NCI-H1694 (cell line): ENCODE measurements at places on chromosomes 13 and 19.

- DNase-seq, result no peak
These were observed 14.9 kb downstream of the MAP2K2 start for GRCh38 chr19:4108767-4109625.

DNA sequence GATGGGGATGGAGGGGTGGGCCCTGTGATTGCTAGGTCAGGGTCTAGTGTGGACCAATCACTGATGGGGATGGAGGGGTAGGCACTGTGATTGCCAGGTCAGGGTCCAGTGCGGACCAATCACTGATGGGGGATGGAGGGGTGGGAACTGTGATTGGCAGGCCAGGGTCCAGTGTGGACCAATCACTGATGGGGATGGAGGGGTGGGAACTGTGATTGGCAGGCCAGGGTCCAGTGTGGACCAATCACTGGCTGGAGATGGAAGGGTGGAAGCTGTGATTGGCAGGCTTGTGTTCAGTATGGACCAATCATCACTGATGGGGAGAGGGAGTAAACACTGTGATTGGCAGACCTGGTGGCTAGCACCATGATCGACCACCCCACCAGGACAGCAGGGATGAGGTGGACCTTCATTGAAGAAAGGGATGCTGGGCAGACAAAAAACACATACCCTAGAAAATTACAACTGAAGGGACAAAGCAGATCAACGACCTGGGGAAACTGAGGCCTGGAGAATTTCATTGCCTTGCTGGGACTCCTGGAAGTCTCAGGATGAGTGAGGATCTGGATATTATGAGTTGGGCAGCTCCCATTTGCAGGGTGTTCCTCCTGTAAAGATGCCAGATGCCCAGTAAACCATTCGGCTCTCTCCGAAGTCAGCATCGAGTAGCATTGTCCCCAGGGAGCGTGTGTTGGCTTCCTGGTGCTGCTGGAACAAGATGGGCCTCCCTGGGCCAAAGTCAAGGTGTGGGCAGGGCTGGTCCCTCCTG is 15.5 kb downstream of the TMPRSS9 start:
- DNase-seq, result no peak

DNA sequence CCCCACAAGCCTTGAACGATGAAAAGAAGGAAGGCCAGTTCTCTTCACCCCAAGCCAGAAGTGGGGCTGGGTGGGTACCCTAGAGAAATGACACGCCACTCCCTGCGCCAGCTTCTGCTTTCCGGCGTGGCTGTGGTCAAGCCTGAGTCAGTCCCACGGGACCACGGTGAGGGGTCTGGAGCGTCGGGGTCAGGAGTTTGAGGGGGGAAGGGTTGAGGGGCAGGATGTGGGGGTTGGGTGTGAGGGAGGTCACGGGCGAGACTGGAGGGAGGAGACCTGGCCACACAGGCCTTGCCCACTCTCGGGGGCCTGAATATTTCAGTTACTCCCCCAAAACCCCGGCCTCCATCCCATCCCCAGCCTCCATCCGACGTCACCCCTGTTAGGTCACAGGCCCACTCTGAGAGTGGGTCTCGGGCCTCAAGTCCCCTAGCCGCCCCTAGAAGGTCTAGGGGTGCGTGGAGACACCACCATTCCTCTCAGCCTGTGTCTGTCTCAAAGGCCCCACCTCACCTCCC is 500 bp upstream of the IFI30 start:
- no peak for DNase-seq

DNA sequence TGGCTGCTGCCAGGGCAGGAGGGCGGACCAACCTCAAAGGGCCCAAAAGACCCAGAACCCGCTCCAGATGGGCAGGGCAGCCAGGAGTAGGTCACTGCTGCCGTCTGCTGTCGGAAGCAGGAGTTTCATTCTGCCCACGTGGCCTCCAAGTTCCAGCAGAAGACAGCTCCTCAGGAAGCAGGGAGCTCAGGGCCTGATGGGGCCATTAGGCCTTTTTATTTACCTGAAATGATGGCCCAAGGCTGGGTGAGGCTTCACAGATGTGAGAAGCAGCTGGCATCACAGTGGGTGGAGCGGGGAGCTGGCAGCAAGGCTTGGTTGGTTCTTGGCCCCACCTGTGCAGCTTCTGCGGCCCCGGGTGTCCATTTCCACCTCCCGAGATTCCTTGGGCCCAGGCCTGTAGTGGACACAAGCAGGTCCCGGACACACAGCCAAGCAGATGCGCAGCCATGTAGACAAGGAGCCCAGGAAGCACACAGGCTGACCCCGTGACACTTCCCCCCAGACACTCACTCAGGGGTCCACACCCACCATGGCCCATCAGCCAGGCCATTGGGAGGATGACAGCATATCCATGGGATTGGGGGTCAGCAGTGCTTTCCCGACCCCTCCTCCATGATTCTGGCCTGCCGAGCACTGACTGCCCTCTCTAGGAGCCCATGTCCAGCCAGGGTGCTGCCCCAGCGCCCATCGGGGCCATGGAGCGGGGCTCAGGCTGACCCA is 26.4 kb downstream of the C13orf46 start:
- DNase-seq, result no peak

- no peak for DNase-seq
These were observed 1.2 kb downstream of the EPS15L1 start for GRCh38 chr19:16470541-16470910.

DNA sequence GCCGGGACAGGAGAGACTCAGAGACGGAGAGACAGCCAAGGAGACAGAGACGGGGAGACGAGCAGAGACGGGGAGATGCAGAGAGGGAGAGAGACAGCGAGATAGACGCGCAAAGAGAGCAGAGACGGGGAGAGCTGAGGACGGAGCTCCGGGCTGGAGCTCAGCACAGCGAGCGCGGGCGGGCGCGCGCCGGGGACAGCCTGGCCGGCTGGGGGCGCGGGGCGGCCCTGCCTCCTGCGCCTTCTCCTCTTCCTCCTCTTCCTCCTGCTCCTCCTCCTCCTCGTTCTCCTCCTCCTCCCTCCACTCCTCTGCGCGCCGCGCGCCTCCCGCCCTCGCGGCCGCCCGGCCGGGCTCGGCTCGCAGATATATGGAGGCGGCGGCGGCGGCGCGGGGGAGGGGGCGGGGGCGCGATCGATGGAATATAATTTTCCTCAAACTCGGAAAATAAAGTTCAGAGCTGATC is at the start of gene ERFL:
Gene ERFL (minus strand): TSS at position 229 of the 463 bp plus-strand sequence. CDS start 15,530 bp downstream, outside the sequence.
- no peak for DNase-seq

- no peak for DNase-seq
These were observed 120.9 kb upstream of the FREM2 start for GRCh38 chr13:38566023-38566422.

GRCh38 chr19:1250437-1251260 is 2.3 kb downstream of the MIDN start:
- DNase-seq, result no peak

DNA sequence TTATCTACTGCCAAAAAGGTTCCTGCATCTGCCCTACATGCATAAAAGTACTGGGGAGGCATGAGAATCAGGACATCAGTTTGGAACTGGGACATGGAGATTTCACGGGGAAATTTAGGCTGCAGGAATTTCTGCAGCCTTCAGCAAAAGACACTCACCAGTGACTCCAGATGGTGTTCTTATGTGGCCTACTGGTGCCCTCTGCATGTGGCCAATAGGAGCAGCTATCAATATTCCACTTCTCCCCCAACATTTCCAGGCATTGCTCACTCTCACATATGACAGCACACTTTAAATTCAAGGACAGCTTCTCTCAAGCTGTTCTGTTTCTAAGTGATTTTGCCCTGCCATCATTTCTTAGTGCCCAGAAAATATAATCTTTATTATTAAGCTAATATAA is 570.5 kb upstream of the ARGLU1 start:
- peak; percentile 2 for DNase-seq

- DNase-seq, result no peak
These were observed 21.3 kb downstream of the ARHGEF1 start for GRCh38 chr19:41904118-41904870.

DNA sequence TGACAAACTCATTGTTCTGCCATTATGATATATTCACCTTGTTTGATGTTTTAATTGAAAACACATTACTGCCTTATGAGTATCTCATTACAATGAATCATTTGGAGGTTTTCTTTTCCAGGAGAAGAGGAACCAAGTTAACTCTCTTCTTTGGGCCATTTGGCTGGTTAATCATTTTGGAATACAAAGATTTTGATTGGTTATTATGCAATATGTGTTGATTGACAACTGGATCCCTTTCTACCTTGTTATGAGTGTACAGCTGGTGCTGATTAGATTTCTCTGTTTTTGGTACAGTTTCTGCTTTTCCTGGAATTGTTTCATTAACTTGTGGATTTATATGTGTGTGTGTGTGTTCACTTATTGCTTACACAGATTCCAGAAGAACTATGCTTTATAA is 49.2 kb upstream of the RGCC start:
- no peak for DNase-seq
